ENCODE measurements at places on chromosomes 2 and 18.

DNA sequence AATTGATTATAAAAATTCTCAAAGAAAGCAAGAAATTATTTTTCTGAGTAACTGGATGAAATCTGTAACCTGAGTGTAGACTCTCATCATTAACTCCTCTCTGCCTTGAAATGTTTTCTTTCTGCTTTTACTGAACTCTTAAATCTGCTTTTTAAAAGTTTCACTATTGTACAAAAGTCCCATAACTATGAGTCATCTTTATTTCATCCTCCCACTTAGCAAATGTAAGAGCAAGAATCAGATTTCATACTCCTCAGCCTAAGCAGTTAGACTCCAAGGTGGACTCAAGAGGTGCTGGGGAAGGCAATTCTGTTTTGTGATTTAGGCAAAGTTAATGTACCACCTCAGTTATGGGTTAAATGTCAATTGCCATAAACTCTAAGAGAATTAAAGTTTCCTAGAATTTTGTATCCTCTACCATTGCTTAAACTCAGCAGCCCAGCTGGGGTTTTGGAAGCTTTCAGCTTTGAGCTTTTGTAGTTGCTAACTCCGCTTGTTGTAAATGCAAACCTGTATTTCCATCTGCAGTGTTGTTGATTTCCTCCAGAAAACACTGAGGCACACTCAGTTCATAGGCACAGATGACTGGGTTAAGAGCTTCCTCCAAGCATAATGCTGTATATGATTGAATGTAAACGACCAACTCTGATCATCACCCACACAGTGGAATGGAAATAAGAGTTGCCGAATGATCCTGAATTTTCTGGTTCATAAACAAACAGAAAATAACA, 268.8 kb downstream of the ARHGAP15 start:
- no peak for DNase-seq

- DNase-seq: no peak
Observed at GRCh38 chr2:61510674-61511671, 27.2 kb downstream of the XPO1 start.

DNA sequence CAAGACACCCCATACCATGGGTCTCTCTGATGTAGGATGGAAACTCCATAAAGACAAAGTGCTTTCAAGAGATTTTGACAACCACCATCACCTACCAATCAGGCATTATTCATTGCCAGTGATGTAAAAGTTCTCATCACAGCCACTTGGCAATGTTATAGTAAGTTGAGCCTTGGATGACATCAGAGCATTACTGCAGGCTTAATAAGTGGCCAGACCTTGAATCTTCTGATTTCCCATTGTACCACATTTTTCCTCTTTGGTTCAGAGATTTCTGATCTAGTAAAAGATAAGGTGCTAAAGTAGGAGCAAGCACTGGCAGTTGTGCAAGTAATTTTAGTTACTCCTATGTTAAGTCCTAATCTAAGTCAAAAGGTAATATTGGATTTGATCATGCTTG, 36.5 kb downstream of the OSR1 start:
- no peak for DNase-seq

GRCh38 chr18:42051411-42051810, 96.4 kb downstream of the PIK3C3 start:
- DNase-seq: no peak

GRCh38 chr18:3665780-3666525, 216.0 kb downstream of the TGIF1 start:
- peak; percentile 59 for DNase-seq

All from stimulated activated CD4-positive, alpha-beta T cell treated with anti-CD3 and anti-CD28 coated beads, TNF-alpha, amount 100 ng/mL, for 1 hour (primary cell).